ENCODE measurements at places on chromosomes 7 and 10.

DNA sequence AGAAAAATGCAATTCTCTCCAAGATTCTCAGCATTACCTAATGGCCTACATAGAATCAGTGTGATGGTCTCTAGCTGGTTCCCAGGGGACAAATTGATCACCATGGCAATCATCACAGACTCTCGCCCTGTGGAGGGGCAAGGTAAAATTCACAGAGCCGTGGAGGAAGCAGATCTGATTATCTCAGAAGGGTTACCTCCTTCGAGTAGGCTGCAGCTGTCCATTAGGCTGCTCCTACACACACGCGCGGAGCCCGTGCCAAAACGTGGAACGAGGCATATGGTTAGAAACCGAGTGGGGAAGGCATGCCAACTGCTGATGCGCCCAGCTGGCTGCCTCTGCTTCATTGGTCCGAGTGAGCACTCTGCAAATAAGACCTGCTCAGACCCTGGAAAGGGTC, 52.8 kb upstream of the PTER start:
- no peak for DNase-seq

DNA sequence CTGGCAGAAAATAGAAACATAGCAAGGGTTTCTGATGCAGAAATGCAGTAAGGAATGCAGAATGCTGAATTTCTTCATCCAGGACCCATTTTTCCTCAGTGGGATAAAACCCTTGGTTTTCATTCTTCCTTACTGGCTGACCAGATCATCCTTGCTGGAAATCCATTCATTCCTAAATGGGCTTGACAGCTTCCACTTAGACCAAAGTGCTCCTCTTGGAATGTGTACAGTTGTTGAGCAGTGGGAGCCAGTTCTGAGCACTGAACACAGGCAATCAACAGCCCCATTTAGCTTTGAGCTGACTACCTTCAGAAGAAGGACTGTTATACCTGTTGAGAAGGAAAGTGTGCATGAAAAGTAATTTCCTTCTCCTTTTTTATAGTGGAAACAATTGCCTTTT, 232.1 kb downstream of the SORCS3 start:
- DNase-seq: no peak

DNA sequence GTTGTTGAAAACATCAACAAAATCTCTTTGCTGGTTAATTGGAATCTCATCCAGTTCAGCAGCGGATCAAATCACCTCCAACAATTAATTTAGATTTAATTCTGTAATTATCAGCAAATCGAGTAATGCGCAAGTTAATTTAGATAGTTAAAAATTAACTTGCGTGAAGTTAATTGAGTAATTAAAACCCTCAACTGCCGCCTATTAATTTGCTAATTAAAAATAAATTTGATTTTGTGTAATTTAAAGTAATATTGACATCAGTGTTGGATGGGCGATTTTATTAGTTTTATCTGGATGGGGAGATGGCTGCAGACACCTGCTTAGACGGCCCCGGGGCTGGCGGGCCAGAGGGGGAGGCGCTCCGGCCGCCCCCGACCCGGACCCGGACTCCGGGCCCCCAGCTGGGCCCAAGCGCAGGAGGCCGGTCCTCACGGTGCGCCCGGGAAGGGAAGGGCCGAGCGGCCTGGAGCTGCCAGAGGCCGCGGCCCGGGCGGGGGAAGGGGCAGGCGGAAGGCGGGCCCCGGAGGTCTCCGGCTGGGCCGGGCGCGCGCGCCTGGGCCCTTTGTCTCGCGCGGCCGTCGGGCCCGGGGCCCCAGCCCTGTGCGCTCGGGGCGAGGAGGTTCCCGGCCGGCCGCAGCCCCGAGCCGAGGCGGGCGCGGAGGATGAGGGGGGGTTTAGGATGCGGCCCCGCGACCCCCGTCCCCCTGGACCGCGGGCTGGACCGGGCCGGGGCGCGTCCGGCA, 3.3 kb upstream of the UNCX start:
- no peak for DNase-seq

DNA sequence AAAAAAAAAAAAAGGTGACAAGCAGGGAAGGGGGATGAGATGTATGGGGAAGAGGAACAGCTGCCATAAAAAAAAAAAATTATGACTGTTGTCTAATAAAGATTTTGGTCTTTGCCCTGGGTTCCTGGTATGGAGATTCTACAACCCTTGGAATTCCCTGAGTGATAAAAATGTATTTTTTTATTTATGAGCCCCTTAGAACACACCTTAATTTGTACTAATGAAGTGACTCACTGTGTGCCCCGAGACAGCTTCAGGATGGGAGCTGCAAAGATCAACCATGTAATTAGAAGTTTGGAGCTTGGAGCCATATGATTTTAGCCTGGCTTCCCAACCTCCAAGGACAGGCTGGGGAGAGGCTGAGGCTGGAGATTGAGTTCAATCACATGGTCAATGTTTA, 69.7 kb downstream of the NHLRC2 start:
- peak; percentile 34 for DNase-seq

- no peak for DNase-seq
These were observed 54.1 kb downstream of the KCND2 start for GRCh38 chr7:120327054-120327453.

- no peak for DNase-seq
These were observed 135.3 kb downstream of the PTPRN2 start for GRCh38 chr7:158452331-158452730.

GRCh38 chr10:32795598-32796183, 162.3 kb downstream of the ITGB1 start:
- DNase-seq: peak; percentile 51

All from LoVo (cell line).